ENCODE measurements at places on chromosomes 4 and X.
A peak's percentile ranks its signal among the peaks of the same experiment; 100 is the strongest.

DNA sequence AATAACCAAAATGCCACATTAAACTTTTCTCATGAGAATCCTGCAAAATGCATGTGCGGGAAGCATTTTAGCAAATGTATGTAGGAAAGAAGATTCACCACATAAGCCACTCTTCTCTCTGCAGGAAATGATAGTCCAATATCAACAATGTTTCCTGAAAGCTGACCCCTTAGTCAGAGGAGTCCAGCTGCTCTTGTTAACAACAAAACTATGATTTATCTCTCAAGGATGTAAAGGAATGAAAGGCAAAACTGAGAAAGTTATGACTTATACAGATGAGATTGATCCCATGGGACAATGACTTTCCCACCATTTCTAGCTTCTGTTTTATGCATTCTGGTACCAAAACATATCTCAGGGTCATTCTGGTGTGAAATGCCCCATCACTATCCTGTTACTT is 125.0 kb upstream of the EDNRA start:
- peak; percentile 86 for DNase-seq

GRCh38 chrX:23756165-23756564 is 13.1 kb upstream of the ACOT9 start:
- peak; percentile 63 for DNase-seq

GRCh38 chr4:139563515-139563914 is 7.5 kb upstream of the SETD7 start:
- DNase-seq = no peak

DNA sequence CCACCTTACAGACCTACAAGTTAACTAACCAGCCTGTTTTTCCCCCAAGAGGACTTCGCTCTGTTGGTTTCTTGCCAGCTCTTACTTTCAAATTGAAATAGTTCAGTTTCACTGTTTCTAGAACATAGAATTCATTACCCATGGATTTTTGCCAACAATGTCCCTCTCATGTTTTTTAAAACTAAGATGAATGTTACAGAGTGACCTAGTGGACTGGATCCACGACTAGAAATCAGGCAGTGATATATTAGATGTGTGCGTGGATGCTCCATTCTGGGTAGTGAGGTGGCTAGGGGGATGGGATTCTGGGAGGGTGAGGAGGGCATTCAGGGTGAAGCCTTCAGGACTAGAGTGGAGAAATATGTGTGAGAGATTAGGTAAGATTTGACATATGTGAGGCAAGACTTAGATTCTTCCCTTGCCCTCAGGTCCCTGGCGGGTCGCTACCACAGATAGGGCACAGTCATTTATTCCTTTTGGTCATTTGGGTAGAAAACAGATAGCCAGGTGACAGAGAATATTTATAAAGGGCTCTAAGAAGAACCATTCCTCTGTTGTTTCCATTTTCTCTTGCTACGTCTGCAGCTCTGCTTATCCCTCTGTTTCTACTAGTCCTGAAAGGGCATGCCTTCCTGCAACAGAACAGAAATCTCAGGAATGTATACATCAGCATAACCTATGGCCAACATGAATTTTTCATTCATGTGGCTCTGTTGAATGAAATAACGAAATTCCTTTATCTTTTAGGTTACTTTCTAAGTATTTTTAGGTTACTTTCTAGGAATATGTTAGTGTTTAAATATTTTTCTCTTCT is 15.4 kb upstream of the JADE1 start:
- peak; percentile 68 for DNase-seq

DNA sequence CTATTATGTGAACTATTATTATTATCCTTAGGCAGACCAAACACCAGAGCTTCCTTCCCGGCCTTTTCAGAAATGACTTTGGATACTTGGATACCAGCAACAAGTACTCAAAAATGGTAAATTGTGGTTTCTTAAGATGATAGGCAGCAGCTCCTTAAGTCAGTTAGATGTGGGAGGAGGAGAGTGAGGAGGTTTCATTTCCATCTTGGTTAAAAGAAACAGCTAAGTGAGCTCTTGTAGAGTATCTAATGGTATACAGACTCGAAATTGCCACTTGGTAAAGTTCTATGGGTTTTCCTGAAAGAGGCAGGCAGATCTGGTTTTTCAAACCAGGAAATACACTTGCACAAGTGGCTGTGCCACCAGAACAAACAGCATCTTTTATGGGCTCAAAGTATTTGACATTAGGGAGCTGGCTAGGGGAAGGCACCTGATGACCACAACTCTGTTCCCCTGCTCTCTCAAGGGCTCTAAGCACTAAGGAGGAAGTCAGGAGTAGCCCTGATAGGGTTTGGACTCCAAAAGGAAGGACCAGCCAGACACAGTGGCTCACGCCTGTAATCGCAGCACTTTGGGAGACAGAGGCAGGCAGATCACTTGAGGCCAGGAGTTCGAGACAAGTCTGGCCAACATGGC is 130.9 kb downstream of the TMEM164 start:
- no peak for DNase-seq

DNA sequence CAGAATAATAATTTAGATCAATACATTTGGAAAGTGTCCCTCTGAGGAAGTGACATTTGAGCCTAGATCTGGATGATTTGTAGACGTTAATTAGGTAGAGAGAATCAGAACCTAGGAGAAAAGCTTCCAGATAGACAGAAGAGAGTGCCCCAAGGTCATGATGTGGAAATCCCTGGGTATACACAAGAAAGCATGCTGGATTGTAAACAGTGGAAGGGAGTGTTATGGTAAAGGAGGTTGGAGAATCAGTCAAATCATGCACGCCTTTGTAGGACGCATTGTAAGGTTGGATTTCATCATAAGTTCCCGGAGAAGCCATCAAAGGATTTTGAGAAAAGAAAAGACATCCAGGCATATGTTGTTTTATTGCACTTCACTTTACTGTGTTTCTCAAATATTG is 156.3 kb downstream of the PARM1 start:
- peak; percentile 15 for DNase-seq

- DNase-seq = no peak
Measured at GRCh38 chr4:3871181-3871852, 105.1 kb downstream of the ADRA2C start.

- DNase-seq = no peak
Measured at GRCh38 chr4:37584071-37584470, 102.1 kb downstream of the RELL1 start.

DNA sequence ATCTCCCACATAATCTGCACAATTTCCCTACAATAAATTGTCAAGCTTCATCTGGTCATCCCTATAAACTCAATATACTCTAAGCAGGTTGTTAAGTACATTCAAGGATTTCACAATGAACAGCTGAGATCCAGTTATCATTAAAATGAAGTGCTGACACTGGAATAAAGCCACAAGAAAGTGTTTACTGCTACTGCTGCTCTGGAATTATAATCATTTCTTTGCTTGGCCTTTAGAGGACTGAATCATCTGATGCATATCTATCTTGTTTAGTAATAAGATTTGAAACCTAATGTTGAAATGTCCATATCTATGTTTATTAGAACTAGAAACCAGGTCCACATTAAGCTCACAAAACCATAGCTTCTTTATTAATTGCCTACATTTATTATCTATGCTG is 338.6 kb upstream of the ZFP42 start:
- DNase-seq = peak; percentile 79

DNA sequence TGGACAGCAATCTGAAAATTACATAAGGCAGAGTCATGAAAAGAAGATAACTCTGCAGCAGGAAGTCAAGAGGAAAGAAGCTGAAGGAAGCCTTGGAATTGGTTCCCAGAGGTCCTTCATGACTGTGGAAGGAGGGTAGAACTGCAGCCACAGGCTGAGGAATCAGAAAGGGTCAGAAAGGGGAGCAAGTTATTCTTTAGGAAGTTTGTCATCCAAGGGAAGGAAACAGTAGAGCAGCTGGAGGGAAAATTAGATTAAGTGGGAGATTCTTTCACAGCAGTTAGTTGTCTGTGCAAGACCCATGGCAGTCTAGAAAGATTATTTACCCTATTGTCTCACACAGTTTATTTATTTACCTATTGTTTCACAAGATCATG is 9.3 kb upstream of the ADH1C start:
- peak; percentile 3 for DNase-seq

DNA sequence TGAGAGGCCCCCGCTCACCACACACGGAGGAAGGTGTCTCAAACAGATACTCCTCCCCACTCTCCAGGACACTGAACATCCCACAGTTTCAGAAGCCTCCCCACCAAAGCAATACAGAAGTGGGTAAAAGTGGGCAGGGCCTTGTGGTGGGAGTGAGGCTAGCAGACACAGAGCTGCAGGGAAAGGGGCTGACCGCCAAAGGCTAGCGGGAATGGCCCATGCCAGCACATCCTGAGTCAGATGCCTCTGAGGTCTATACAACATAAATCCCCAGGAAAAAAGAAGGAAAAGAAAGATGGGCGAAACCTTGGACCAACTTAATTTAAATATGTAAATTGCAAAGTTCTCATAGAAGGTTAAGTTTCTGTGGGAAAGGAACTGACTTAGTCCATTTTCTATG is 21.9 kb upstream of the ARHGAP10 start:
- DNase-seq = peak; percentile 14

- no peak for DNase-seq
Measured at GRCh38 chr4:65880594-65880993, 210.3 kb upstream of the EPHA5 start.

GRCh38 chrX:35098419-35098818 is 155.8 kb downstream of the FAM47B start:
- DNase-seq = peak; percentile 1

DNA sequence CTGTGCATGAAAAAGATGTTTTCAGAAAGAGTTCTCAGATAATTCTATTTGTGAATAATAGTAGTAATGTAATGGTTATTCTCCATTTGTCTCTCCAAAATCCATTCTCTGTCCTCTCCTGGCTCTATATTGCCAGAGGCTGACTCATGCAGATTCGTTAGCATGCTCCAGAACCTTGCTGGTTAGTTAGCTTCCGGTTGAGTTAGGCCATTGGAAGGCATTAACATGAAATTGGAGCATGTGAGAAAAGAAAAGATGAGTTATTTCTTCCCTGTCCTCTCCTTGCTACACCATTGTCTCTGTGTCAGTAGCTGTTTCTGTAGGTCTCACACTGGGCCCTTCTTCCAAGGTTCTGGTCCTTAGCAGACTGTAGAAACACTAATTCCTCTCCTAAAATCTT is 23.5 kb upstream of the PRDM8 start:
- no peak for DNase-seq

DNA sequence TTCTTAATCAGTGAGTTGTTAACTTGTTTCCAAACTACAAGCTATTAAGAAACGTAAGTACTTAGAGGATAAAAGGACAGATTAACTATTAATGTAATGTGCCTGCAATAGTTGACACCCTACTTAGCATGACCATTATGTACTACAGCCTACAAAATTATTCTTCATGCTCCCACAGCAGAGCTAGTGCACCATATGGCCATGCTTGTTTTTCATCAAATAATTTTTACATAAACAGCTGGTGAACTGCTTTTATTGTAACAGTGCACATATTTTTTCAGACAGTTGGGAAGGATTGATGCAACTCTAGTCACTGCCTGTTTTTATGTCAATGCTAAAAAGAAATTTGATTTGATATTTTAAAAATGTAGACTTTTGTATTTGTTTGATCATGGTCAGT is 10.2 kb upstream of the MAGEB10 start:
- no peak for DNase-seq

DNA sequence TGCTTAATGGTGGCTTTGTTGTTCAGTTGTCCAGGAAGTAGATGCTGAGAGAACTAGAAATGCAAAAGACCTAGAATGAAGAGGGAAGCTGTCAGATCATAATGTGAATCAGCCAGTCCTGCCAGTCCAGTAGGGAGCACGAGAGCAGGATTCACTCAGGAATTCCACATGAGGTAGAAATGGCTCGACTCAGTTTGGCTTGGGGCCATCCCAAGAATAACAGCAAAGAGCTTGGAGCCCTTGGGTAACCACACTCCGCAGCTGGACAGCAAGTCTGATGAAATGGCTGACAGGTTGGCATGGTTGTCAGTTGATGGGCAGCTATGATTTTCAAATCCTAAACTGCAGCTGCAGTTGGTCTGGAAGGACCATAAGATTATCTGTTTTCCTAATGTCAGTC is 44.5 kb upstream of the WDR1 start:
- DNase-seq = no peak

- DNase-seq = no peak
Measured at GRCh38 chrX:53039236-53039635, 9.4 kb upstream of the GPR173 start.

DNA sequence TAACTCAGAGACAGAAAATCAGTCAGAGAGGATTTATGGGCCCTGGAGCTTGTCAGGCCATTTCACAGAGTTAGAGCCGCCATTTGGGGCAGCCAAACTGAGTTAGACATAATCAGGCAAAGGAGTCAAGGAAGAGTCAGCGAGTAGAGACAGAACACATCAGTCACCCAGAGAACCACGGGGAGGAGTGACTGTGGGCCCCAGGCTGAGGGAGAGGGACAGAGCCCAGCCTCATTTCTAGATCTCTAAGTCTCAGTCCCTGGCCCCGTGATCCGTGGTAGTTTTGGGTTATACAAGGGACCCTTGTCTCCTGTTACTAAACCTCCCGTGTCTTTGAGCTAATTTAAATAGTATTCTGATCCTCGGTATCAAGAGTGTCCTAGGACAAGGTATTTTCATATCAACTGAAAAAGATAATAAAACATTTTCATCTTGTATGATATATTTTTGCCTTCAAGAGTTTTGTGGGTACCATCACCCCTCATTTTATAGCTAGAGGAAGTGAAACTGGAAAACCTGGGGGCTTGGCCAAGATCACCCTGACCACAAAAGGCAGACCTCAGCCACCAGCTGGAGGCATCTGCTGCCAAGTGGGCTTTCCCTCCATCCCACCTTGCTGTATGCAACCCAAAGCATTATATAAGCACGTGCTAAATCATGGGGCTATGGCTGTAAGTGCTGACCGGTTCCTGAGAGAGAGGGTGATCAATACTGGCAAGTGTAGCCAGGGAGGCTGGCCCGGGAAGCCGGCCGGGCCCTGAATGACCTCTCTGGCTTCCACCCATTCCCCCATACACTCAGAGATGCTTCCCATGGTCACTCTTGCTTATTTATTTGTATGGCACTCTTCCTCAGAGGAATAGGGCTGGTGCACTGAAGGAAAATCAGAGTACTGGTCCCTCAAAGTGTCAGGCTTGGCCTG is 204.1 kb downstream of the BCOR start:
- no peak for DNase-seq

GRCh38 chrX:52577464-52578173 is 60.8 kb upstream of the XAGE1B start:
- no peak for DNase-seq

DNA sequence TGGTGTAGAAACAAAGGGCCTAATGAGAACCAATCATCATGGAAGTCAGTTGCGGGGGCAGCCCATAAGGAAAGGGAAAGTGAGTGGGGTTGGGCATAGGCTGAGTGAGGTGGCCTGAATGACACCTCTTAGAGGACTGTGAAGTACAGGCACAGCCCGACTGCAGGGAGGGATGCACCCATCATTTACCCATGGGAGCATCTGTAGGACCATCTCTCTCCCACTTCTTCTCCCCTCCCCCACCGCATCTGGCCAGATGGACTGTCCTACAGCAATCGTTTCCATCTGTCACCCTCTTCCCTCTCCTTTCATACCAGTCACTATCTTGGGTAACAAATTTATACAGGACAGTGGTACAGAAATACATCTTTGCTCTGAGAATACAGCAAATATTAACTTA is 4.2 kb downstream of the STBD1 start:
- no peak for DNase-seq

GRCh38 chrX:35700121-35700520 is 98.0 kb upstream of the MAGEB16 start:
- DNase-seq = no peak

GRCh38 chrX:29043746-29044145 is 456.5 kb downstream of the IL1RAPL1 start:
- no peak for DNase-seq

- no peak for DNase-seq
Measured at GRCh38 chrX:9356846-9357245, 108.0 kb upstream of the TBL1X start.

- no peak for DNase-seq
Measured at GRCh38 chrX:17537723-17538243, 162.8 kb downstream of the NHS start.

Data from fibroblast of villous mesenchyme (primary cell).